Caudate nucleus (tissue), 63 donors: ENCODE measurements at places on chromosomes 5 and 9.

- no peak for DNase-seq
Measured at GRCh38 chr5:105940181-105940580, 1730.6 kb downstream of the EFNA5 start.

- DNase-seq = no peak
Measured at GRCh38 chr5:149030838-149031397, 31.9 kb downstream of the SH3TC2 start.

GRCh38 chr5:169716287-169716686, 79.2 kb downstream of the DOCK2 start:
- DNase-seq = no peak

DNA sequence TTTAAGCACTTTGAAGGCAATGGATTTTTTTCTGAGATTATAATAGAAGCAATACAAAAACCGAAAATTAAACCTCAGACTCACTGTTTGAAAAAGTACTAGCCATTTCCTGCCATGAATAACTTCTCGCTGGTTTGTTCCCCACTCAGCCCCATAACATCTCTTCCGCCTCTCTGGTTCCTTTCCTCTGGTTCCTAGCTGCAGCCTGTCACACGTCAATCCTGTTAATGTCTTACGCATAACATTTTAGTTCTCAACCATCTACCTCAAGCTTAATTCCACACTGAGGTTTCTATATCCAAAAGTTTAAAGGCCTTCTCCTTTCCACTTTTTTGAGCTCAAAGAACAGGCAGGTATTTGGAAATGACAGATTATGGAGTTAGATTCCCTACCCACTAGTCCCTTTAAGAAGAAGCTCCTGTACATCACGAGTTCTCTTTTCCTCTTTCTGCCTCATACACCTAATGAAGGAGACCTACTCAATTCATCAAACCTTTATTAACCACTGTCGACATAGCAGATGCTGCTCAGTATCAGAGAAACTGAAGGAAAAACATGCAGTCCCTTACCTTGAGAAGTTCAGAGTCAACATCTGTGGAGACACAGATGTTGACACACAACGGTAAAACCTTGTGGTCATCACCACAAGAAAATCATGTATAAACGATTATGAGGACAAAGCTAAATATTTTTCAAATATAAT, 243.0 kb upstream of the PTGER4 start:
- DNase-seq = no peak

- no peak for DNase-seq
Measured at GRCh38 chr5:126394211-126394788, 28.9 kb upstream of the GRAMD2B start.

GRCh38 chr9:120668399-120668798, 45.9 kb downstream of the MEGF9 start:
- no peak for DNase-seq

DNA sequence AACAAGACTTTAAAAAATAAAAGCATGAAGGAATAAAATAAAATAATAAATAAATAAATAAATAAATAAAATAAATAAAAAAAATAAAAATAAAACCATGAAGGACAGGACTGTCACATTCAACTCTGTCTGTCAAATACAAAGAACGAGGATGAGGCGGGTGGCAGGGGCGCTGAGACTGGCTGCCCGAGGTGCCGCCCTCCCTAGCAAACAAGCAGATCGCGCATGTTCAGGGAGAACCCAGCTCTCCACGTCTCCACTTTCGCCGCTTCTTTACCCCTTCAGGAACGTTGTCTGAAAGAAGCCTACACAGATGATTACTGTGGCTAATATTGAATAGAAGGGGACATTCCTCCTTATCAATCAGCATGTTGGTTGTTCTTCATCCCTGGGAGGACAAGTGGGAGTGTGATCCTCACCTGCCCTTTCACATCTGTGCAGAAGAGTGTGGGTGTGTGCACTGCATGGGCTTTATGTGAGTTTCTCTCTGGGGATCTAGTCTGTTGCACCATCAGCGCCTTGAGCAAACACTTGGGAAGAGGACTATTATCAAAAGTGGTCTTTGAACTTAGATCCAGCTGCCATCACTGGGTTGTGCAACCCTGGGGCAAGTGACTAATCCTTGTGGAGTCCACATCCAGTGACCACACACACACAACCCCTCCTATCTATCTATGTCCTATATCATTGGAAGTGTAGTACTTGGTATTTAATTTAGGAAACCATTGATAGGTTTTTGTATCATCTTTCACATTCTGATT, 399.2 kb downstream of the IRX2 start:
- DNase-seq = no peak

- no peak for DNase-seq
Measured at GRCh38 chr5:136666970-136667620, 301.8 kb upstream of the TRPC7 start.

GRCh38 chr9:14311956-14312685, 1.8 kb downstream of the NFIB start:
- DNase-seq = no peak

DNA sequence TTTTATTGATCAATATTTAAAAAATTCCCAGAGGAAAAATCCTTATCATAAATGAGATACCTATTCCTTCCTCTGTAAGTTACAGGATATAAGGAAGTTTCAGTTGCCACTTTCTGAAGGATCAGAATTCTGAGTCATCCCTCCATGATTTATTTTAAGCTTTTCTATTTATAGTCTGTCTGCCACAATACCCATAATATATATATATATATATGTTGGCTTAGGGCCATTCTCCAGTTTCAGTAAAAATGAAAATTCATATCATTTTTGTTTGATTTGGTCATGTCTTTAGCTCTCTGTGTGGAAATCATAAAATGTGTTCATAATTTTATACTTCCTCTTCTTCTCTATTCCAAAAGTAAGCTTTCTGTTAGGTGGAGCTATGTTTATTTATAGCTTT, 215.8 kb upstream of the CYLC2 start:
- DNase-seq = no peak

- no peak for DNase-seq
Measured at GRCh38 chr9:135811801-135812200, 95.5 kb downstream of the CAMSAP1 start.

DNA sequence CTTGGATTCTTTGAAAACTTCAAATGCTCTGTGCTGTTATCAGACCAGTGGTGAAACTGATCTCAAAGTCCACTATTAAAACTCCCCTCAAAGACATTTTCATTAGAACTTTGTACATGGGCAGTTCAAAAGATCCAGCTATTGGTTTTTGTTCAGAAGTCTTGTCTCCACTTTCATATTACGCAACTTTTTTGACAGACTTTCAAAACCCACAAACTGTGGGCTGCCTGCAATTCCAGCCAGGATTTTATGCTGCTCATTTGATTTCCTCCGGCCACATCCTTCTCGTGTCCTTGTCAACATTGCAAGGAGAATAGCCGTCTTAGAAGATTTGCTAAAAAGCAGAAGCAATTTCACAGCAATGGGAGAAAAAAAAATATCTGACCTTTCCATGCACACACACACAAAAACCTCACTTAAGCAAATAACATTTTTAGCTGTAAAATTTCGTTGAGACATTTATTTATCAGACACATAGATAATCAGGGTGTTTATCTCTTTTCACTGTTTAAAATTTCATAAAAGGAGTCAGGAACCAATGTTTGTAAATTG, 1990.5 kb downstream of the MAT2B start:
- DNase-seq = no peak

- no peak for DNase-seq
Measured at GRCh38 chr5:78397831-78398230, 37.4 kb downstream of the SCAMP1 start.

- DNase-seq = no peak
Measured at GRCh38 chr5:85049020-85049419, 664.3 kb upstream of the EDIL3 start.

DNA sequence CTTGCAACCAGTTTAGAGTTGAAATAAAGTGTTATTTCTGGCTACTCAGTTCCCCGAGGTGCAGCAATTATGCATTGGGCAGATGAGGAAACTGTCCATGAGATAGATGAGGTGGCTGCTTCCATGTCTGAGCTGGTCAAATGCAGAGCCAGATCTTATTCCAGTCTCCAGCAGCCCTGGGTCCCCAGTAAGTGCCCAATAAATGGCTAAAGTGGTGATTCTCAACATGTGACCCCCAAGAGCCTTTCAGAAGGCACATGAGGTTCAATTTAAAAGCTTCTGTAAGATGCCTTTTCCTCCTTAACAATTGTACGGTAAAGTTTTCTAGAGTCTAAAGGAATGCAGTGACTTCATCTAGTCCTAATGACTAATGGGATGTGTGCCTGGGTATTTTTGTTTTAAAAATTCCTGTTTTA, 17.5 kb downstream of the ATOX1 start:
- DNase-seq = no peak

DNA sequence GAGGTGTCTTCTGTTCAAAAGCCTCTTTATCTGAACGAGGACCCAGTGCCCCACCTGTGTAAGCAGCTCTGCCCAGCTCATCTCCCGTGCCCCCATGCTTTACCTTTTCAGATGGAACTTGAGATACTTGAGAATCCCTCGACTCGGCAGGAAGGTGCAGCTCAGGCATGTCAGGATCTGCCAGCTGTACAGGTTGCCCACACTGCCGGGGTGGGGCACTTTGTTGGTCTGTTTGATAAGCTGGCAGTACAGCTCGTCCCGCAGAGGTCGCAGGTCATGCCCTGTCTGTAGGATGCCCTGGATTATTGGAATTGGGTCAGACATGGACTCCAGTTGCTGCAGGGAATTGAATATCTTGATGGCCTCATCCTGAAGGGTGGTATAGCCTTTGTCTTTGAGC, 58.0 kb upstream of the RETREG1 start:
- DNase-seq = no peak

- DNase-seq = no peak
Measured at GRCh38 chr5:72378639-72379289, 58.6 kb downstream of the PTCD2 start.

- no peak for DNase-seq
Measured at GRCh38 chr5:128199104-128199503, 115.5 kb downstream of the SLC12A2 start.

DNA sequence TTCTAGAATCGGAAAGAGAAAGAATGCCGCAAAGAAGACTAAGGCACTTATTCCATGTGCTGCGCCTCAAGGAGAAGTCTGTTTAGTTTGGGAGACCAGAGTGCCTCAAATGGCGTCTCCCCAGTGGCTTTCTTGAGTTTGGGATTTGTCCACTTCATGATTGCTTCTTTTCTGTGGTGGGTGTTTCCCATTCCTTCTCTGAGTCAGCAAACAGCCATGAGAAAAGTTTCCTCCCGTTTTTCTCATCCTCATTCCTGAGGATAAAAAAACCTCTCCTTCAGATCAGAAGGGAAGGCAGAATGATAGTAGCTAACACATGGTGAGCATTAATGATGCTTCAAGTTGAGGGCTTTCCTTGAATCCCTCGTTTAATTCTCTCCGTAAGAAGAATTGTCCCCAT, 275.9 kb upstream of the WWC1 start:
- DNase-seq = no peak

DNA sequence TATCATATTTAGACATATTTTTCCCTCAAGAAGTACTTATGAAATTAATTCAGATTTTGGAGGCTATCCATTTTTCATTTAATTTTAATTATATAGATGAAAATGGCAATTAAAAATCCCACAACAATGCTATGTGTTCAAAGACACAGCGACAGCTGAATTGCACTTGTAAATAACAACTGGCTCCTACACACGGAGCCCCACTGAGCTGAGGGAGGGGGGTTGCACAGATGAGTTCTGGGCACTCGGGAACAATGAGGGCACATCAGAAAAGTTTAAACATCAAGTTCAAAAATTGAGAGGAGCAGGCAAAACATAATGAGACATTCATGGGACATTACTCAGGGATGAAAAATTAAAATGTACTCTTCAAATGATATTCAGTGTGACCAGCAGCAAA, 104.9 kb downstream of the MARCHF3 start:
- no peak for DNase-seq

GRCh38 chr5:52073993-52074689, 690.9 kb downstream of the ISL1 start:
- DNase-seq = no peak

GRCh38 chr9:125999504-125999881, 252.3 kb downstream of the PBX3 start:
- no peak for DNase-seq

DNA sequence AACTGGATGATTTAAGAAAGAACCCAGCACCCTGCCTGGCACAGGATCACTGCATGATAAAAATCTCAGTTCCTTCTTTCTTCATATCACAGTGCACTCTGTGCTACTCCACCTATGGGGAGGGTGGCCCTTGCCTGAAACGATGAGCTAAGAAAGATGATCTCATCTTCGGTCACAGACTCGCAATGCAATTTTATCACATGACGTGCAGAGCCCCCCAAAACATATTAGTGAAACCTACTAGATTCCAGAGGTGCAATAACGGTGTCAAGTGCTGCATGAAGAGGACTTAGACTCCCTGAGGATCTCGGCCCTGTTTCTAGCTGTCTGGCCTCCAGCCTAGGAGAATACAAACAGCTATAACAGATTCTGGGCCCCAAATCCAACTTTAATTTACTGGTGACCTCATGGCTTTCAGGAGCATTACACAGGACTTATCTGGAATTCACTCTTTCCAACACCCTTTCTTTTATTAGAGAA, 104.0 kb downstream of the EBF1 start:
- no peak for DNase-seq

DNA sequence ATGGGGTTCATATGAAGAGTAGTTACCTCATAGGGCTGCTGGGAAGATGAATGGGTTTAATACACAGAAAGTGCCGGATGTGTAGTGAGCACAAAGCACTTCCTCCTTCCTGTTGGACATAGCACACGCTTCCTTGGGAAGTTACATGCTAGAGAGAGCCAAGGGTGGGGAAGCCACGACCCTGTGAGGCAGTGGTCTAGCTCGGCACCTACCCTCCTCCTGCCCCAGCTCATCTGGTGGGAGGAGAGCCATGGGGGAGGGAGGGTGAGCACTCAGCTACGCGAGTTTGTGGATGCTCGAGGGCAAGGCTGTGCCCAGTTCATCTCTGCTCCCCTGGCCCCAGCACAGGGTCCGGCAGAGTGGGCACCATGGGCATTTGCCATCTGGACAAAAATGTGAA, 43.6 kb upstream of the NEK6 start:
- DNase-seq = no peak

DNA sequence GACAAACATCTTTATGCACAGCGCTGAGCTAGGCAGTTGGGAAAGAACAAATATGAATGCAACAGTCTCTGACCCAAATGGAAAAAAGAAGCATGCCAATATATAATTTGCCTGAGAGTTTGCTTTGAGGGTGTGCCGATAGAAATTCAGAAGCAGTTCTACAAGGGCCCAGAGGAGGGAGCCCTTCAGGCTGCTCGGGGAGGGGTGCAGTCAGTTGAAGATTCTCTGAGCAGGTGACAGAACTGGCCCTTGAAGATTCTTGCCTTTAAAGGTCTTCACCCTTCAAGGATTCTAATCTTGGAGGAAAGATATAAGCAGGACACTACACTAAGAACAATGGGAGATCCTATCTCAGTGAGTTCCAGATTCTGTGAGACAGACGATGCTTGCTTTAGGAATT, 3.7 kb upstream of the PAPPA start:
- no peak for DNase-seq
